ENCODE measurements at places on chromosomes 11 and 22.

GRCh38 chr11:12485328-12485727, 108.0 kb downstream of the PARVA start:
- no peak for DNase-seq

DNA sequence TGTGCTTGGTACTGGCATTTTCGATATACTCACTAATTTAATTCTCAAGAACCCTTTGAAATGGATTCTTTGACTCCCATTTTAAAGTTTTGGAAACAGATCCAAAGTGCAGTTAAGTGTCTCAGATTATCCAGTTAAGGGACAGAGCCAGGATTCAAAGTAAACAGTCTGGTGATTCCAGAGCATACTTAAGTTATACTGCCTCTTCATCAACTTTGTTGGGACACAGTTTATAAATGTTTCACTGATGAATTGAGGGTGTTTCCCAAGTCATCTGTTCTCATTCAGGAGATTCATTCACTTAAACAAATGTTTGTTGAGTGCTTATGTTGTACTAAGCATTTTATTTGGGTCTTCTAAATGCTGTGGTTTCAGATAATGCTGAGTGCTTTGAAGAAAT, 17.1 kb downstream of the KDM2A start:
- no peak for DNase-seq

DNA sequence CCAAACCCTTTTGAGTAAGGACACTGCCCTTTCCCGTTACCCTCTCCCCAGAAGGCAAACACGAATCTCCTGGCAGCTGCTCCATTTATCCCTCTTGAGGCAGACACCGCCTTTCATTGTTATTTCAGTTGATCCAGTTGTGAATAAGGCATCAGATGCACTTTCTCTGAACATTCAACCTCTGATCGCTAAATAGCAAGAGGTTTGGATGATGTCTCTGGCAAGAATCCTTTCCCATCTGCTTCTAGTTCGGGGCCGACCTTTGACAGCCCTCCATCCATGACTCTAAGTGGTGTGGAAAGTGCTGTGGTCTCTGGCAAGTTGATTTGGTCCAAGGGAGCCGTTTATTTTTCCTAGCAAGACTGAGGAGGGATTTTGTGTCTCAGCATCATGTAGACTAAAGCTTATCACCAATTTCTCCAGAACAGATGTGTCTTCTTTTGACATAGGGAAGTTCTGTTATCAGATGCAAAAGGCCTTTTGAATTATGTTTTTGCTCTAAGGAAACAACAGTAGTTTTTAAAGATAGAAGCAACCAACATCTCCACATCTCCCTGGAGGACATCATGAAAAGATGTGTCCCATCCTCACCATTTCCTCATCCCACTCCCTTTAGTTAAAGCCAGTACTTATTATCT, 123.6 kb downstream of the CCDC34 start:
- no peak for DNase-seq

DNA sequence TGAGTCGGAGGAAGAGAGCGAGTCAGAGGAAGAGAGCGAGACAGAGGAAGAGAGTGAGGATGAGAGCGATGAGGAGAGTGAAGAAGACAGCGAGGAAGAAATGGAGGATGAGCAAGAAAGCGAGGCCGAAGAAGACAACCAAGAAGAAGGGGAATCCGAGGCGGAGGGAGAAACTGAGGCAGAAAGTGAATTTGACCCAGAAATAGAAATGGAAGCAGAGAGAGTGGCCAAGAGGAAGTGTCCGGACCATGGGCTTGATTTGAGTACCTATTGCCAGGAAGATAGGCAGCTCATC, 780 bp downstream of the TRIM44 start:
- no peak for DNase-seq

GRCh38 chr11:109680127-109680526, 258.1 kb downstream of the C11orf87 start:
- no peak for DNase-seq

GRCh38 chr11:10868352-10868751, 10.5 kb upstream of the ZBED5 start:
- DNase-seq: no peak

All from stimulated activated CD4-positive, alpha-beta T cell treated with anti-CD3 and anti-CD28 coated beads, Interleukin-4, amount 100 ng/mL, for 24 hours (primary cell).